Activated CD8-positive, alpha-beta memory T cell treated with anti-CD3 and anti-CD28 coated beads, Interleukin-2, amount 10 ng/mL, durations not matched to agents 7 days and 5 days (primary cell): ENCODE measurements at places on chromosomes 7 and 10.
A peak's percentile ranks its signal among the peaks of the same experiment; 100 is the strongest.

DNA sequence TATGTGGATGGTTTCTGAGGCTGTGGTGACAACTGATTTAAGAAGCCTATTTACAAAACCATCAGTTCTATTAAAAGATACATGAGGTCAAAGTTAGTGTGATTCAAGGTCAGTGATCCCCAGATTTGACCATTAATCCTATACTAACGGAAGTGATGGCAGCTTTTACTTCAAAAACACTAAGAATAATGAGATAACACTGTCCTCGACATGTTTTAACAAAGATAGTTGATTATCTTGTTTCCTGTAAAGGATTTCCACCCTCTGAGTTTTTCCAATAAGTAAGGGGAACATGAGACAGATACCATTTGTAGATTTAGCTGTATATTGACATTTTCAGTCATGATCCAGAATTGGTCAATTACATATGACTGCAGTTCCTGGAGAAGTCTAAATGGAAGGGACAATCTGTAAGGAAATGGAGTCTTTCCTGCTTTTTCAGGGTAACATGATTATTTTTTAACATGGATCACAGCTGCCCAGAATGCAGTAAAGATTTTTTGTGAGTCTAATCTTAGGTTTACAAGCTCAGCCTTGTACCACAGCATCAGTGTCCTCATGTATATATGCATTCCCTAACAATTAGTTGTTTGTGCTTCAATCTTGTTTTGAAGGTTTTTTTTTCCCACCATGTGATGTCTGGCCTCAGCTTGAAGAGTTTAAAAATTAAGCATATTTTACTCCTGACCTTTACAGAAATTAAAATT is 188.0 kb downstream of the PPP1R9A start:
- DNase-seq = no peak

DNA sequence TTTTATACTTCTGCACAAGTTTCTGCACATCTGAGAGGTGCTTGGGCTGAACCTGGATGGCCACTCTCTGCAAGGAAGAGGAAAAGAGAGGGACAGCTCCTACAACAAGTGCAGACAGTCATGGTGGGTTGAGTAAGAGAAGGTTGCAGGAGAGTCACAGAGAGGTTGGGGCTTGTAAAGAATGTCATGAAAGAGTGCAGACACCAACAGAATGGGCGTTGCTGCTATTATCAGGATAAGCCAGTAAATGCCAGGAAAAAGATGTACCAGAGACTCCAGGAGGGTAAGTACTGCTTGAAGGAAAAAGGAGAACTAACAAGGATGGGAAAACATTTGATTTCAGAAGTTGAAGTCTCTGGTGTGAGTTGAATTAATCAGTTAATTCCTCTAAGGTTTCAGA is 77.8 kb upstream of the NRP1 start:
- DNase-seq = no peak

DNA sequence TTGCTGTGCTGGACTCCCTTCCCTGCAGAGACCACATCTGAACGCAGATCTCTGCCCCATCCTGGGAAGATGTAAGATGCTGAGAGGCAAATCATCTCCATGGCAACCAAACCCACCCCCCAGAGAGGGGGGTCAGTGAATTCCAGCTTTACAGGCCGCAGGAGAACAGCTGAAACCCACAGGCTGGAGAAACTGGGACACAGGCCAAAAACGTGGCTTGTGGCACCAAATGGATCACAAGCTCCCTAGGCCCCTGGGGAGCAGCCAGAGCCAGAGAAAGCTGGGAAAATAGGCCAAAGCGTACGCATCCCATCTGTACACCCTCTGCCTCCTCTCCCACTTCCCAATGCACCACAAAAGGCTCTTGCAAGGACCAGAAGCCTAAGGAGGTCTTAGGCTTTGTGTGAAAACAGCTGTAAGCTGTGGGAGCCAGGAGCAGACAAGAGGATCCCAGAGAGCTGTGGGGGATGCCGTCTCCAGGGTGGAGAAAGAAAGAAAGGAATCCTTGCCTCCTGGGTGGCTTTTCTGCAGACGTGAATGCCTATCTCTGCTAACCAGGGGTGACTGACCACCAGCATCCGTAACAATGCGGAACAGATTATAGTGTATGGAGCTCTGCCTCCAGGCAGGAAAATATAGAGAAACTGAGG is 59.5 kb downstream of the TMEM130 start:
- DNase-seq = no peak

DNA sequence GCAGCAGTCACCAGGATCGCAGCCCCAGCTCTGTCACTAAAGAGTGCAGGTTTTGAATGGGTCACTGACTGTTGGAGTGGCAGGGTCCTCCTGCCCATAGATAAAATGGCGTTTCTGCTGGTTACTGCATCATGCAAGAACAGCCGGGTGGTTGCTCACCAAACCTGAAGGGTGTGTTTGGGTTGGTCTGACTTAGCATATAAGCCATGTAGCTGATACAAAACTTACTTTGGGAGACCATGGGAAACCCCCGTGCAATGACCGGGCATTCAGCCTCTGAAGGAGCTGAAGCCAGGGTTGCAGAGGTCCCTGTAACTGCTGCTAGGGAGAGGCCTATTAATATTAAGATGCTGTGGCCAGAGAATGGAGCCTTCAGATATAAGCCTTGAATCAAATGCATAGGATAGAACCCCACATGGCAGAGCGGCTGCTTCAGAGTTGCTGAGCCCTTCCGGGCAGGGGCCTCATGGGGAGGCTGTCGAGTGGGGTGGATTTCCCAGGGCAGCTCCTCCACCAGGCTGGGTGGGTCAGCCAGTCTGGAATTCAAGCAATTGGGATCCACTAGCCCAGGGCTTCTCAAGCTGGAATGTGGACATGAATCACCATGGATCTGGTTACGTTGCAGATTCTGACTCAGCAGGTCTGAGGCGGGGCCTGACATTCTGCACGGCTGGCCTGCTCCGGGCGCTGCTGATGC is 70.9 kb upstream of the CTBP2 start:
- no peak for DNase-seq

DNA sequence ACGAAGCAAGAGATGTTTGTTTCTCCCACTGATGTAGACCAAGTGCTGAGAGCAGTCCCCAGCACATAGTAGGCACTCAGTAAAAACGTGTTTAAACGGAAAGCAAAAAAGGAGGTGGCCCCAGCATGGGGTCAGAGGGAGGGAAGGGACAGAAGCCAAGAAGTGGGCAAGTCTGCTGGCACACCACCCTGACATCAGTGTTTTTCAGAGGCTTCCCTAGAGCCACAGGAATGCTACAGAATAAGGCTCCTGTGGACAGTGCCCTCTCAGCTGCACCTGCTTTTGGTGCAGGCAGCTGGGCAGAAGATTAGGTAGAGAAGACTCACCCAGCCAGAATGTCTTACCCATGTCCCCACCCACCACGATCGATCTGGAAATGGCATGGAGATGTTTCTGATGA is 8.3 kb upstream of the ANKRD1 start:
- DNase-seq = no peak

- DNase-seq = peak; percentile 72
These were observed 868 bp downstream of the TIAL1 start for GRCh38 chr10:119595676-119596515.

DNA sequence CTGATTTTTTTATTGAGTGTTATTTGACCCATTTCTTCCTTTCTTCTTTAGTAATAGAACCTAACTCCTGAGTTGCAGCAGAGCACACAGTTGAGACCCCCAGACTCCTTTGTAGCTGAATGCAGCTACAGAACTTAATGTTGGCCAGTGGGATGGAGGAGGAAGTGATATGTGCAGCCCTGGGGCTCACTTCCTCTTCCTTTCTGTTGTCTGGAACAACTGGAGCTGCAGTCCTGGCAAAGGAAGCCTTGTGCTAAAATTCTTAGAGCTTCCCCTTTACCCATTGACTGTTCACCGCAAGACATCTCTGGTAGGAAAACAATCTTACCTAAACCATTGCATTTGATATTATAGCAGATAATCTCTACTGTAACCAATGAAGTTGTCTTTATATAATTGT is 86.6 kb downstream of the ITGB8 start:
- DNase-seq = no peak

- DNase-seq = no peak
These were observed 315.0 kb downstream of the IPMK start for GRCh38 chr10:57952741-57953140.

DNA sequence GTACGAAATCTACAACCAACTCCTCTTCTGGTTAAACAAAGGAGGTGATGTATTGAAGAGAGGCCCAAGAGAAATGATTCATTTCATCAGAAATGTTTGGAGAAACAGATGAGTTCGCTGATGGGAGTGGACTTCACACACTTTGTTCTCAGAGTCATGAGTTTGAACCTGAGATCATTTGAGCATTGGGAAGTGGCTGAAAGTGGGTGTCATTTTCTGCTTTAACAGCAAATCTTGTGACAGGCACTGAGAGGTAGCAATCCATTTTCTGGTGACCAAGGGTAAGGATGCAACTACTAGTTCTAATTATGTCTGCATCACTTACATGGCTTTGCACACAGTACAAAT is 51.4 kb downstream of the RBM20 start:
- no peak for DNase-seq

DNA sequence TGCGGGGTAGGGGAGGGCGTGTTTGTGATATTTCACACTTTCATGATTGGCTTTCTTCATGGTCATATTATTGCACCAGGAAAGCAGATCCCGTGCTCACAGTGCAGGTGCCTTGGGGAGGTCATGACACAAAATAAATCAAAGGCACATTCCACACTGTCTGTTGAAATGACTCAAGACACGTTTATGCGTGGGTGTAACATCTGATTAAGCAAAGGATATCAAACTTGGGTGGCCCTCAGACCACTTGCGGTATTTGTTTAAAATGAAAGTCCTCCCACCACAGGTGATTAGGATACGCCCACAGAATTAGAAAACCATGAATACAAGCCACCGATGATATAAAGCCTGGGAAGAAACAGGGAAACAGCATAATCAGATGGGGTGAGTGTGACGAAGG is 51.1 kb downstream of the SVIL start:
- DNase-seq = no peak

GRCh38 chr7:149063476-149063875 is 27.0 kb downstream of the ZNF786 start:
- no peak for DNase-seq

- DNase-seq = no peak
These were observed 40.4 kb upstream of the RASGEF1A start for GRCh38 chr10:43307306-43307705.

- DNase-seq = no peak
These were observed 689.8 kb downstream of the INHBA start for GRCh38 chr7:41013117-41013516.

DNA sequence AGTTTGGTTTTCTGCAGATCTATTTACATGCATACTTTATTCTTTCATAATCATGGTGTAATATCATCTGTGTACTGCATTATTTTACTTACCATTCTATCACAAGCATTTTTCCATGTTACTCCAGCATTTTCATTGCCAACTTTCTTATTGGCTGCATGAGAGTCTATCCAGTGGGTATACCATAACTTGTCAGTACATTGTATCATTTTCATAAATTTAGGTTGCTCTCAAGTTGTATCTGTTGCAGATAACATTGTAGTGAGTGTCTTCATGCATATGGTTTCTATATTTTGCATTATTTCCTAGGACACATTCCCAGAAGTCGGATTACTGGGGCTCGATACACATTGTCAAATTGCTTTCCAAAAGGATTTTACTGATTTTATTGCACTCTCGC is 87.2 kb upstream of the INSYN2A start:
- no peak for DNase-seq
